ENCODE measurements at places on chromosomes 5 and 9.

DNA sequence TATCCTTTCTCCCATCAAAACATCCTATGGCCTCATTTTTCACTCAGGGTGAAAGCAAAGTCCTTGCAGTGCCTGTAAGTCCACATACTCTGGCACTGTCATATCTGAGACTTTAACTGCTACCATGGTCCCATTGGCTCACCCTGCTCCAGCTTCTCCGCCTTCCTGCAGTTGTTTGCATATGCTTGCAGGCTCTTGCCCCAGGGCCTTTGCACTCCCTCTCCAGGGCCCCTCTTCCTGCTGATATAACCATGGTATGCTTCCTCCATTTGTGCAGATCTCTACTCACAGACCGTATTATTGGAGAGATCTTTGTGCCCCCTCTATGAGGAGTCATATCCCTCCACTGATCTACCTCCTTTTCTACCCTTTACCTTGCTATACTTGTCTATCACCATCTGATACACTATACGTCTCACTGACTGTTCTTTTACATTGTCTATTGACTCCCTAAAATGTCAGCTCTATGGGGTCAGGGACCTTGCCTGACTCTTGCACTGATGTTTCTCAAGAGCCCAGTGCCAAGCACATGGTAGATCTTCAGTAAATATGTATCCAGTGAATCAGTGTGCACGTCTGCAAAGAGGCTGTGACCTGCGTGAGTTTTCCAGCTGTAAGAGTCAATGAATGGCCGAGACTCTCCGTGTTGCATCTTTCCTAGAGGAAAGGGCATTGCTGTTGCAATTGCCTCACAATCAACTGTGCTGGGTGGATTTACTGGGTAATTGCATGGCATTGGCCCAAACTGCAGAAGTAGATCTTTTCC is 81.7 kb upstream of the CPEB4 start:
- DNase-seq: no peak

- DNase-seq: no peak
Measured at GRCh38 chr5:159850160-159850559, 66.1 kb upstream of the ADRA1B start.

DNA sequence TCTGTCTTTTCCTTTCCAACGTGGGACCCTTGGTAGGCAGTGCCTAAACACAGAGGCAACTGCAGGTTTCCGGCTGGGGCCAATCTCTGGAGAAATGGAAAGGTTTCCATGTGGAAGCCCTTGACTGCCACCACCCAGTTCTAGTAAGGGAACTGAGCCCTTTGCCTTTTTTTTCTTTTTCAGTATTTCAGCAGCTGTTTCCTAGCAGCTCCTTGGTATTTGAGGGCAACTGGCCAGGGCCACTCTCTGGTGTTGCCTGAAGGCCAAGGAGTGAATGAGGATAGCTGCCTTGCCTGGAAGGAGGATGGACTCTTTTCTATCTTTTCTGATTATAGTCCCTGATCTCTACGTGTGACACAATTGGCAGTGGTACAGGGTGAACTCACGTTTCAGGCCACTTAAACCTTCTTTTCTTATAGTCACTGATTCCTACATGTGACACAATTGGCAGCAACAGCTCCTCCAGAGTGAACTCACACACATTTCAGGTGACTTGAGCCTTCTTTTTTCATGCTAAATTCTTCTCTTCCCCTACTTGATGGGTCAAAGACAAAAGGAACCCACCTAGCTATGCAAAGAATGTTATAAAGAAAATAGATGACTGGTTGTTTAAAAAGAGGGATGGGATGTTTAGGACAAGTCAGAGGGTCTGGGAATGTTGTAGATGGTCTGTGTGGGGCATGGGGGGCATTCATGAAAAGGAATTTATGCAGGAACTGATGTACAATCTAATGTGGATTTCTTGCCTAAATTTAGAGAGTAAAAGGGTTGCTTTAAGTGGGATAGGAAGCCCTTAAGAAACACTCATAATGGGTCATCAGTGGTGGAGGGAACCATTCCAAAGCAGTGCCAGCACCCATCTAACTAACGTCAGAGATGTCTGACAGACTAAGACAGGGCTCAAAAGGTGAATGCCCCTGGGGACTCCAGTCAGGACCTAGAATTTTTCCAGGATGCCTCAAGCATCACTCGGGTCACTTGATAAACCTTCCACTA is 190.1 kb downstream of the TMEM232 start:
- DNase-seq: no peak

GRCh38 chr9:107249665-107250285 is 33.3 kb upstream of the RAD23B start:
- DNase-seq: no peak

DNA sequence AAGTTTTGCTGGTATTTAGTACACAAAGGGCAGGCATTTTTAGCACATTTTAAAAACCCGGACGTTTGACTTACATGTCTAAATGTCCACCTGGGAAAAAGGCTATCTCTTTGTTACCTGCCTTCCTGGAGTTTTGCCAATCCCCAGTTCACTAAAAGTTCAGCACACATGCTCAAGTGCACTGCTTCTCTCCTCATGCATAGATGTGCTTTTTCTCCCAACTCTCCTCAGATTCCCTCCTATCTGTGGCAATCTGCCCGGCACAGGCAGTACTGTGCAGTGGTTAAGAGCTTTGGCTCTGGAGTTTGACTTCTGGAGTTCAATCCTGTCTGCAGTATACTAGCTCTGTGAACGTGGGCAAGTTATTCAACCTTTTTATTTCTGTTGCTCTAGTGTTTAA is 8.3 kb upstream of the CCNO start:
- DNase-seq: no peak

DNA sequence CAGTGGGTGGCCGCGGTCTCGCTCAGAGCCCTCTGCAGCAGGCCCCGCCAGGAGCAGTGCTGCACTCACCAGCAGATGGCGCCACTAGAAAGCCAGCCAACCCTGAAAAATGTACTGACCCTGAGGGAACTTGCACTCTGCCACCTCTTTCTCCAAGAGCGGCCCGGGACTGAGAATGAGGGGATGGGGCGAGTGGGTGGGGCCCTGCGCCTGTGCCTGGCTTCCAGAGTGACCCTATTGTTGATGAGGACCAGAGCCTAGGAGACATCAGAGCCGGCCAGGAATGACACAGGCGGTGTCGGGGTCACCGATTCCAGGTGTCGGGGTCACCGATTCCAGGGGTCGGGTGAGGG is 2.9 kb upstream of the IL17B start:
- peak; percentile 60 for DNase-seq

DNA sequence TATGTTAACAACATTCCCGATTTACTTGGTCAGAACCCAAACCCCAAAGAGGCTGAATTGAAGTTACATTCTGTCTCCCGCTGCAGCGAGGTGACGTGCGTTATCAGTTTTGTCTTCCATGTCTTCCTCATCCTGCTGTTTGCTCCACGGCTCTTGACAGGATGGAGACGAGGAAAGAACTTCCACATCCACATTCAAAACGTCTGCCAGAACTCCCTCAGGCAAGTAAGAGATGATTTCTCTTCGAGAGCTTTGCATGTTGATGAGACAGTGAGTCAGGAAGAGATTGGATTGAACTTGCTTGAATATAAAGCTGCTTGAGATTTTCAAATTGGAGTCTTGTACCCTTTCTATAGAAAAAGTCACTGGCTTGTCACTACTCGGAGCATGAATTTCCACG is 242.6 kb downstream of the AUH start:
- DNase-seq: no peak

DNA sequence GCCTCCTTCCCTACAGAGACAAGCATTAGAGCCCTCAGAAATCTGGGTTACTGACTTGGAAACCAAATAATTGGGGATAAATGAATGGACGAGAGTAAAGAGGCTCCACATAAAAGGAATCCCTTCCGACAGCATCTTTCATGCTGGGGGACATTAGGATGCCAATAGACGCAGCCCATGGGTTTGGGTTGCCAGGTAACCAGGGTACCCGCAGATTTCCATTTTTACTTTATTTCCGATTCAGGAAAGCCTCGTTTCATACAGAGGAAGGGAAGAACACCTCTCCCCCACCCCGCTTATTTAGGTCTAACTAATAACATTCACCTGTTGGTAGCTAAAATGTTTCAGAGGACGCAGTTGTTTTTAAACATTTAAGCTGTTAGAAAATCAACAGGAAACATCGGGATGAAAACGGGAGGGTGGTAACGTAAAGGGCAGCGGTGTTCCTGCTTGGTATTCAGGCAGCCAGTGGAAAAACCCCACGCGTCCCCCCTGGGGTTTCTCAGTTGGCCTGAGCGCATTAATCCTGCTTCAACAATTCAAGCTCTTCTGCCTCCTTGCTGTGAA is 179.5 kb downstream of the YTHDC2 start:
- DNase-seq: no peak

DNA sequence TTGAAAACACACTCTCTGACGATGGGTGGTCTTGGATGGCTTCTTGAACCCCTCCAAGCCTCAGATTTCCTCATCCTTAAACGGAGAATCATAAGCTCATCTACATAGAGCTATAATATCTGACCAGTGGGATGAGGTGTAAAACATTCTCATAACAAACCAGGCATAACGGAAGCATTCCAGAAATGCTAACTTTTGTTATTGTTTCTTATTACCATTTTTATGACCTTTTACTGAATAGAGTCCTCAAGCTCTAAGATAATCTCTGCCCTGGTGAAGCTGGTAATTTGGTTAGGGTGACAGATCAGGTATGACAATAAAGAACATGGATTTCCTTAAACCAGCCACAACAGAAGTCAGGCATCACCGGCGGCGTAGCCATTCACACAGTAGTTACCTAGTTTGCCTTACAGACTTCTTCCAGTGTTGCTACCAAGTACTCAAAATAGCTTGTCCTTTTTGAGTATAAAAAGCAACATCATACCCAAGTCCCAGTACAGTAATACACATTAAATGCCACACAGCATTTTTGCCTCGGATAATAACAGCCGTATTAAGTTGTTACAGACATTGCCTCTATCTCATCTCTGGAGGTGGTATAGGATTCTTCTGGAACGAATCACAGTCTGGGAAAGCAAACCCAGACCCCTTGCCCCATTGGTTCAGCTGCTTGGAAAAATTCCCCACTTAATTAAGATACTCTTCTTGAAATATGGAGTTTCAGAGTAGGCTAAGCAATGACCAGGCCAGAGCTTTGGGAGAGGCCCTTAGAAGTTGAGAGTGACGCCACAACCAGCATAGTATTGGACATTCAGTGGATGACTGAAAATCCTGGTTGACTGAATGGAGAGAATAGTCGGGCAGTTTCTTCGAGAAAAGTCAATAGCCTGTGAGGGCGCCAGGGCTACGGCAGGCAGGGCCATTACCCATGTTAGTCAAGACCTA is 252.5 kb downstream of the SLIT3 start:
- DNase-seq: no peak

DNA sequence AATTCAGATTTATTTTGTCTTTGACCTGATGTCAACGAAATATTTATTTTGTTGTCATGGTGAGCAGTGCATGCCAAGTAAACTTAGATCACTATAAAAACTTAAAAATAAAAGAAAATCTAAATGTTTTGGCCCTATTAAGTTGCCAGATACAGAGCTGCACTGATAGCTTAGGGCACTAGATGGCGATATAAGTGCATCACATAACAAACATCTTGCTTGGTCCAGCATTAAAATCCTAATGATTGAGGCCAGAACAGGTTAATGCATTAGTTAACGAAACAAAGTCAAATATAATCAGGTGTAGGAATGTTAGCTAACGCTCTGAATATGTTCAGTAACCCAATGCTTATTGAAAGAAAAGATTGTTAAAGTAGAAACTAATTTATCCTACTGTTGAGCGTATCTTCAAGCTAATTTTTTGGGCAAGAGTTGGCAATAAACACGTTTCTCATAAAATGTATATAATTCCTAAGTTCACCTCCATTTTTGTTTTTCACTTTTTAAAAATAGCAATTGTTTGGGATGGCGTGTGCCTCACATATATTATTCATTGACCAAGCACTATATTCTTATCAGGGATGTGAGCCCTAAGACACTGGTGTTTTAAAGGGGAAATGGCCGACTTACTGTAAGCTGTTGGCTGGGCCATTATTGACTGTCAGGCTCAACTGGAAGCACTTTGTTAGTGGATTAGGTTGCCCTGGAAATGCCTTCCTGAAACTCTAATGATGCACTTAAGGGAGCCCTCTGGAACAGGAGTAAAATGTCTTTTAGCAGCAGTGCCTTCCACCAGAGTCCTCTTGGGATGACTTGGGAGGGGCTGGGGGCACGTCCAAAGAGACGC is 33.3 kb downstream of the KCTD16 start:
- DNase-seq: no peak

GRCh38 chr9:82208741-82209450 is 220.3 kb downstream of the SPATA31D1 start:
- DNase-seq: no peak

DNA sequence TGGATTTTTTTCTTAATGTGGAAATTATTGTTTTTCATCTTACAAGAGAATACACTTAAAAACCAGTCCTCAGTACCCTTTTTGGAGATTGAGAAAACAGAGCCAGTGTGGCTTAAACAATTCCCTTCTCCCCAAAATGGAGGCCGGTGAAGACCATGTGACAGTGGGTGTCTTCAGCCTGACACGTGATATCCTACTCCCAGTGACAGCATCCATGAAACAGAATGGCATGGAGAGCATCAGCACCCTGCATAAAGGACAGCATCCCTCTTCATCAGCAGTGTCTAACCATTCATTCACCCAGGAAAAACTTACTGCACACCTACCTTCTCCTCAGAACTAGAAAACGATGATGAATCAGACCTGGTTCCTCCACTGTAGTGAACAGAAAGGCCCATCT is 103.4 kb upstream of the RAI14 start:
- DNase-seq: no peak

- DNase-seq: no peak
Measured at GRCh38 chr5:12911156-12911555, 1006.9 kb upstream of the CTNND2 start.

DNA sequence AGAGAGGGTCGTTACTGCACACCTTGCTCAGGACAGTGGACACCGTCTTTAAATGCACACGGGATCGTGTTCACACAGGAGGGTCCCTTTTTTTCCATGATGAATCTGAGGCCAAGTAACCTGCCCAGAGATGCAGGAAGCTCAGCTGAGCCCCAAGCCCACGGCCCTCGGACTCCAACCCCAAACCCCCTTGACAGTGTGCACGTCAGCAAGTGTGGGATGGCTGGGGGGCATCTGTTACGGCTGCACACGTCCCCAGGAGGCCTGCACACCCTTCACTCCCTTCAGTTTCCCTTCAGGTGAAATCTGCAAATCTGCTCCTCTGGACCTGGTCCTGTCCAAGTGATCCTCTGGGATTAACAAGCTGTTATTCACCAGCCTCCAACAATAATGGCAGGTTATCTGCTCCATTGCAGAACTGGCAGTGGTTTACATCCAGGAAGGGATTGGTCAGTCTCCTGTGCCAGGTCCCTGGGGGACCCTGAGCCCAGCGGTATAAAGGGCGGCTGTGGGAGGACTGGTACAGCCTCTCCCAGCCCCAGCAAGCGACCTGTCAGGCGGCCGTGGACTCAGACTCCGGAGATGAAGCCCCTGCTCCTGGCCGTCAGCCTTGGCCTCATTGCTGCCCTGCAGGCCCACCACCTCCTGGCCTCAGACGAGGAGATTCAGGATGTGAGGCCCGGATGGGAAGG is at the start of gene LCN1:
TSS of gene LCN1 (plus strand) at position 525 of the 692 bp plus-strand sequence. CDS start at position 583, 58 bp downstream.
- no peak for DNase-seq

GRCh38 chr5:168409591-168410458 is 76.4 kb upstream of the RARS1 start:
- DNase-seq: no peak
